Prostate gland (tissue), 2 donors: ENCODE measurements at places on chromosomes 6 and 20. TPM values are rescaled to one million over a fixed set of nuclear protein-coding genes. Genes with fewer than 3 reads are reported as not detected.

DNA sequence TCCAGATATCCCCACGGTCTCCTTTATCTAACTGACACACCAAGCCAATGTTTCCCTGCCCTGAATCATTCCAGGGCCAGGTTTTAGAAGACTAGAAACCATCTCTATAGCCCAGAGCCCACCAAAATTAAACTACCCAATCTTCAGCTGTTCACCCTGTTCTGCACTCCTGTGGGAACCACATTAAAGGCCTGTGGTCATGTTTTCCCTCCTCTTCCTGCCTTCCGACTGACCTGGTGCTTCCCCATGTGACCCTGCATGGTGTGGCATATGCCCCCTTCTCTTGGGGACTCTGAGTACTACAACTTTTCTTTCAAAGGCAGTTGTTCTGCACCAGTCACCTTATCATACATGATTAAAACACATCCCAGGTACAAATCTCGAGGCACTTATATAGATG, 155.0 kb downstream of the TMEM200A start:
- no peak for DNase-seq

GRCh38 chr6:63787021-63787420, 151.4 kb downstream of the PHF3 start:
- no peak for DNase-seq

DNA sequence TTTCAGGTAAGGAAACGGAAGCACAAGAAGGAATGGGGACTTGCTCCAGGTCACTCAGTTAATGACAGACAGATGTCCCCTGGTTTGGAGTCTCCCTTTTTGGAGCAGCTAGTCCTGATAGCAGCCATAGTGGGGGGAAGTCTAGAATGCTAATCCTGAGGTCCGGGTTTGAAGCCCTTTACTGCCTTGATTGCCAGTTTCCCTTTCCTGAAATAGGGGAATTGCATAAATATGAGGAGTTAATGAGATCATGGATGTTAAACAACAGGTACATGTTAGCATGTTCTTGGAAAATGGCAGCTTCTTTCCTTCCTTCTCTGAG, 341 bp upstream of the TTPAL start:
- DNase-seq = no peak

GRCh38 chr6:110613356-110613755, 136.9 kb upstream of the SLC22A16 start:
- DNase-seq = no peak

DNA sequence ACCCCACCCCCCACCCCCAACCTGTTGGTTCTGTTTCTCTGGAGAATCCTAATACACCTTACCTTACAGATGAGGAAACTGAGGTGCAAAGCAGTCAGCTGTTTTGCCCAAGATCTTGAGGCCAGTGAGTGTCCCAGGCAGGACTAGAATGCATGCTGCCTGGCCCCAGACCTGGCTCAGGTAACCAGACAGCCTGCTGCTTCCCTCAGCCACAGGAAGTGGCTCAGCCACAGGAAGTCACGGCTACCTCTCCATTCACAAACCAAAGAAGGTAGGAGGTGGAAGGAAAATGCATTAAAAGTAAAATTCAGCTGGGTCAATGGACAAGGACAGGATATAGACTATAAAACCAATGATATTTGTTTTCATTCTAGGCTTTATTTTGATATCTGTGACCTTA, 517.6 kb downstream of the CD83 start:
- DNase-seq = no peak

DNA sequence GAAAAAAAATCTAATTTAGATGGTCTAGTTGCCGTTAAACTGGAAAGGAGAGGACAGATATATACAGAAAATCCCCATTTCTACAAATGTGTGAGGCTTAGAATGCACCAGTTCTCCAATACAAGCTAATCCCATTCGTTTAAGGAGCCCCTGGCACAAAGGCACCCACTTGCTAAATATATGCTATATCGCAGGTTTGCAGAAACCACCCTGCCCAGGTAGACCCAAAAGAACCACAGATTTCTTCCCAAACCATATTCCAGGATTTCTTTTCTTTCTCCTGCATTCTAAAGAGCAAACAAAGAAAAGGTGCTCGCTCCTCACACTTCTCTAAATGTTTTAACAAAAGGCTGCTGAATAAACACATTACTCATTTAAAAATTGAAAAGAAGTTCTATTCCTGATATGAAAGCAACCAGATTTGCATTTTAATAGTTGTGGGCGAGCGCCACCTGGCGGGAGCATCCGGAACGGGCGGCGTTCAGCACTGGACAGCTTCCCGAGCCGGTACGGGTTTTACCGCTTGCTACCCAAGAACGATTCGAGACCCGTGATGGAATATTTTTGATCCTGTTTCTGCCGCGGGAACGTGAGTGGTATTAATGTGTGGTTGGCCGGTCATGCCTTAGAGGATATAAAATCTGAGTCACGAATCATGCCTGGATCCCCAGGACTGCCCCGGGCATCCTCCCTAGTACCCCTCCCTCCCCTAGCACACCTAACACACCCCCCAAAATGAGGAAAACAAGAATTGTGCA, 2.1 kb downstream of the PTPRT start:
- peak; percentile 51 for DNase-seq

- no peak for DNase-seq
These were observed 62.3 kb downstream of the TRMT6 start for GRCh38 chr20:5888041-5888440.

- DNase-seq = no peak
These were observed 286.2 kb upstream of the QKI start for GRCh38 chr6:163128324-163128723.

GRCh38 chr20:53036992-53037391, 64.8 kb downstream of the TSHZ2 start:
- no peak for DNase-seq

DNA sequence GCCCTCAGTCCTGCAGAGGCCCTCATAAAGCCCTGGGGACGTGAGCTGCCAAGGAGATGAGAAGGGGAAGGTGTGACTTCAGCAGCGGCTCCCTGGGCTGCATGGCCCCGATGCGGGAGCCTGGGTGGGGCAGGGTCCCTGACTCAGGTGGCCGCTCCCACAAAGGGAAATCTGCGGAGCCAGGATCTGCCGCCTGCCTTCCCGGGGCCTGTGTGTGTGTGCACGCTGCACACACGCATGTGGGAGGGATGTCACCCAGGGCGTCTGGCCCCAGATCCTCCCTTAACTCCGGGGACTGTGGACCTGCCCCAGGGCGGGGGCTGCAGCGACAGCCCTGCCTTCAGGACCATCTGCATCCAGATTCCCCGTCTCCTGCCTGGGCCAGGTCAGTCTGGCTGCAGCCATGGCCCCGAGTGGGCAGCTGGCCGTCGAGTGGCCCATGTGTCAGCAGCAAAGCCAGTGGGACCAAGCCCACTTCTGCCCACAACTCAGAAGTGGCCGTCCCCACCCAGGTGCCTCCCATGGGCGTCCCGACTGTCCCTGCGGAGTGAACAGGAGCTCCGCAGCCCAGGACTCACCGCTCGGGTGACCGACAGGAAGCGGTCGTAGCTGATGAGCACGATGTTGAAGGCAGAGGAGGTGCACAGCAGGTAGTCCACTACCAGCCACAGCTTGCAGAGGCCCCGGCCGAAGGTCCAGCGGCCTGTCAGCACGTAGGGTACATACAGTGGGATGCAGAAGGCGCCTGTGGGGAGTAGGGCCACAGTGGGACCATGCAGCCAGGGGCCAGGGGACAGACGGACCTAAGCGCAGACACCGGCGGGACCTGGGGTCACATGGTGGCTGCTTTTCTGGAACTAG, 1.9 kb downstream of the HRH3 start:
- no peak for DNase-seq

GRCh38 chr6:143976806-143977349, 31.2 kb downstream of the PLAGL1 start:
- no peak for DNase-seq

DNA sequence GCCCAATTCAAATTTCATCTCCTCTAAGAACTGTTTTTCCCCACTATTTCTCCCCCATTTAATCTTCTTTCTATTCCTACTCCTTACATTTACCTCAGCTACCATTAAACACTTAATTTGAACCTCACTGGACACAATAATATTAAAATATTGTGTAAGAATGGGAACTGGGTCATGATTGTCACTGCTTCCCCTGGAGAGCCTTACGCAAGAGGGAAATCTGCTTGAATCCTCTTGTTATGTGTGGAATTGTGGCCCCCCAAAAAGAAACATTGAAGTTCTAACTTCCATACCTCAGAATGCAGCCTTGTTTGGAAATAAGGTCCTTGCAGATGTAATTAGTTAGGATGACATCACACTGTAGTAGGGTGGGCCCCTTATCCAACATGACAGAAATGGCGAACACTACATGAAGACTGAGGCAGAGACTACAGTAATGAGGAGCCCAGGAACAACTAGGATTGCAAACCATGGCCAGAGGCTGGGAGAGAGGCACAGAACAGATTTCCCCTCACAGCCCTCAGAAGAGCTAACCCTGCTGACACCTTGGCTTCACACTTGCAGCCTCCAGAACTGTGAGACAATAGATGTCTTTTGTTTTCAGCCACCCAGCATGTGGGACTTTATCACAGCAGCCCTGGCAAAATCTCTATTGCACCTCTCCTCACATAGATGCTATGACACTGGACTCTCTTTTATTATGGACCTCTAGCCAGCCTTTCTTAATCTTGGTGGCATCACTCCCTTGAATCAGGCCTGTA, 29.9 kb downstream of the HIVEP2 start:
- DNase-seq = no peak

- peak; percentile 44 for DNase-seq
These were observed 114.4 kb upstream of the PRND start for GRCh38 chr20:4607287-4607713.

Gene ARG1
- total RNA-seq = 1.2 TPM

Gene MMP24
- total RNA-seq = 1.7 TPM

Gene PSORS1C2
- total RNA-seq = not detected

Gene CCDC170
- total RNA-seq = 0.85 TPM

Gene SCGN
- not detected for total RNA-seq

Gene KAT14
- 15.2 TPM for total RNA-seq

Gene MOG
- not detected for total RNA-seq

Gene COQ3
- 6.8 TPM for total RNA-seq
